NCI-H2029 (cell line): ENCODE measurements at places on chromosomes 4 and X.

GRCh38 chr4:189377569-189377968 lies 563.1 kb upstream of the FRG1 start:
- DNase-seq: no peak

DNA sequence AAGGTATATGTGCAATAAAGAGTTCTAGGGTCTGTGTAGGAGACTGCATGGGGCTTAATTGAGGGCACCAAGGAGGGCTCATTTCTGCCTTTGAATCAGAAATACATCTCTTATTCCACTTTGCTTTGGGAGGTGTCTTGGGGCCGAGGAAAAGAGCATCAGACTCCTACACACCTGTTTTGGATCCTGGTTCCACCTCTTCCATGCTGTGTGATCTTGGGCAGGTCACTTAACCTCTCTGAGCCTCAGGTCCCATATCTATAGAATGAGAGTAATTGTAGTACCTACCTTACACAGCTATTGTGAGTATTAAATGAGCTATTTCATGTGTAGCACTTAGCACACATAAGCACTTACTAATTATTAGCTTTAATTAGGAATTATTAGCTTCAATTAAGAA lies 100.6 kb downstream of the RTL5 start:
- no peak for DNase-seq

- no peak for DNase-seq
Observed at GRCh38 chr4:15691346-15692135, 9.9 kb downstream of the FAM200B start.

GRCh38 chr4:10046471-10046870 lies 25.2 kb upstream of the SLC2A9 start:
- no peak for DNase-seq

DNA sequence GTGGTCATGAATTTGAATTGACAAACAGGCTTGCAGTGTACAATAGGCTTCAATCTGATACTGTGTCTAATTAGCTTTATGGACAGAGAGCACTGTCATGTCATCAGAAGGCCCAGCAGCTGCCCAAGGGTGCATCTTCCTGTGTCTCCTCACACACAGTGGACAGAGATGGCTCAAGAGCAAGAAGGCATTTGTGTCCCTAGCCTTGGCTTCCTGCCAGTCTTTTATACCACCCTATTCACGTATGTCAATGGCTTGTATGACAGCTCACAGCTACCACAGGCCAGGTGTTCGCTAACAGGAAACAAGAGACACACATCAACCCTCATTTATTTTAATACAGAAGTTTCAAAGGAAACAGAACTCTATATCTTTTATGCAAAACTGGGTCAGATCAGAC lies 874.0 kb upstream of the AGA start:
- DNase-seq: peak; percentile 34

DNA sequence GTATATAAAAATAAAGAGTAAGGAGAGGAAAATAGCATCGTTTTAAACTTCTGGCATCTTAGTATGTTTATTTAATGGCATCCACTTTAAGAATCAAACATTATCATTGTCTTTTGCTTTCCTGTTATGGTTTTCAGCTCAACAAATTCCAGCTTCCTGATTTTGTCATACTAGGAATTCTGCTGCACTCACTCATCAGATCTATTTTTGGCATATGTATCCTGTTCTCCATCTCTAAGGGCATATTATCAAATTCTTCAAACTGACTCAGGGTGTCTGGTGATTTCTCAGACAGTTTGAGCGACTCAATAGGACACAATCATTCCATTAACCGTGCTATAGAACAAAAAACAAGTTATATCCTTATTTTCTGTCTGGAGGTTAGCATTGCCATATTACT lies 248.5 kb upstream of the DIAPH2 start:
- no peak for DNase-seq

DNA sequence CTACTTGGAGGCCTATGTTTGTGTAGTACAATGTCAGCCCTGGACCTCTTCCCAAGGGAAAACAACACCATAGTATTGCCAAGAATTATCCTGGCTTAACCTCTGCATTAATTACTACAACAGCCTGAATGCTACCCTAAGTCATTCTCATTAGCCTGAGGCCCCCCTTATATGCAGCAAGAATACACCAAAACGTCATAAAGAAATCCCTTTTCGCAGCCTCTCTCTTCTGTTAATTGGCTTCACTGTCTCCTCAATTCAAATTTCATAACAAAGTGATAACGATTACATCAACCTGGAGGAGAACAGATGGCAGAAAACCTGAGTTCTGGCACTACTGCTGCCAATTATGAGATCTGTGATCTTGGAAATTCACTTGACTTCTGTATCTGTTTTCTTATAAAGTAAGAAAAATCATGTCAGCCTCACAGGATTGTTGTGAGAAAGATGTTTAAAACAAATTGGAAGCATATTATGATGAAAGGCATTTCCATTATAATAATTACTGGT lies 1663.1 kb downstream of the STIM2 start:
- DNase-seq: no peak

DNA sequence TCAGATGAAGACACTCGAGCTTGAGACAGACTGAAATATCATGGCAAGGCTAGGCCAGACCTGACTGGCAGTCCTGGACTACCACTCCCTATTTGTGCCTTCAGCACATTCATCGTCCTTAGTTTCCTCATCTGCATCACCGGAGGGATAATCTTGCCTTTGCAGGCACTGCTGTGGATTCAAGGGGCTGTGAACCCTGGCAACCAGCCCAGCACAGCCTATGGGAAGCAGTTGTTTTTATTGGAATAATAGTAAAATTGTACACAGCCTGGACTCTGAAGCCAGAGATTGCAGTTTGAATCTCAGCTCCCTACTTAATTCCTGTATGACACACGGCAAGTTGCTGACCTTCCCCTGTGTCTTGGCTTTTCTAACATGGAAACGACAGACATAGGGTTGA lies 161.0 kb downstream of the NSUN7 start:
- no peak for DNase-seq

DNA sequence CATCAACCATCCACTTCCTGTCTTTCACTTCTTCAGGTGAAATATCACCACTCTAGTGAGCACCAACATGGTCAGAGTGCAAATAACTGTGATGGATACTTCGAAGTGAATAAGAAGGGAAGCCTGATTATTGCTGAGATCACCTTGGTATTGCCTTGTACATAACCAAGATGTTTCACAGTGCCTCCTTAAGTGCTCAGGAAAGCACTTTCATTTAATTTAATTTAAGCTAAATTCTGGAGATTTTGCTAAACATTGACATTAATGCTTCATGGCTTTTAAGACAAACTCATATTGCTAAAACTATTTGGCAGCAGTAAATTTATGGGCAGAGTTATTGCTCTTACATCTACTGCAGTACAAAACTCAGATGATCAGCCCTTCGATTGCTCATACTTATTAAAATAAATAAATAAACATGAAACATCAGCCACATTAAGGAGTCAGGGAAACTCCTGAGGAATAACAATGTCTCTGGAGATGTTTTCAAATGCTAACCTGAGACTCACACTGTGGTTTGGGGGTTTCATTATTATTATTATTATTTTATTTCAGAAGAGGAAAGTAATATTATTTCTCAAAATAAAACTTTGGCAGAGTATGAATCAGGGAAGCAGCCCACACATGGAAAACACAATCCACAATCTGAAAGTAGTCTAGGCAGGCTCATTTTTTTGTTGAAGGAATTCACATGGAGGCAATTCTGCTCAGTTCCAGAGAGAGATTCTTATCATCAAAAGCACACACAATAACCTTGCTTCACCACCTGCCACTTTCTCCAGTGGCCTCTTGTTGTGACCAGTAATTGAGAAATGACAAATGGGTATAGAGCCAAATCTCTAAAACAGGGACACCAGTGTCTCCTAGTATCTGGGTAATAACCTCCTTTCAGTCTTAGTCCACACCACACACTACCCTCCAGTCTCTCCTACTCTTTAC lies 344.2 kb downstream of the MAPK10 start:
- no peak for DNase-seq

DNA sequence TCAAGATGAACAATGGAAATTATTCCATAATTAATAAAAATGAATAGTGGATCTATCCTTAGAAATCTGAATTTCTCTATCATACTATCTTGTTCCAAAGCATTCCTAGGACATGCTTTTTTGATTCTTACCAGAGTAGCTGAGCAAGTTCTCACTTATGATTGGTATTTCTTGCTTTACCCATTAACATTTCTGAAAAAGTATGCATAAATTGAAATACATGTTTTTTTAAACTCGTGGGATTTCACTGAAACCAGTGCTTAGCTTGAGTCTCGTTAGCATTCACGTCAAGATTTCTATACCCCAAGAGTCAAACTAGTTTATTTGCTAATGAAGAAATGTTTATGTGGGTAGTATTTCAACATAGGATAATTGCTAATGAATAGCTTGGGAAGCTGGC lies 89.0 kb downstream of the ELOVL6 start:
- no peak for DNase-seq

- DNase-seq: no peak
Observed at GRCh38 chr4:16259241-16259888, 33.1 kb upstream of the TAPT1 start.

- no peak for DNase-seq
Observed at GRCh38 chrX:153941336-153942252, 2.8 kb downstream of the RENBP start.

- DNase-seq: no peak
Observed at GRCh38 chr4:30879855-30880598, 159.9 kb downstream of the PCDH7 start.

DNA sequence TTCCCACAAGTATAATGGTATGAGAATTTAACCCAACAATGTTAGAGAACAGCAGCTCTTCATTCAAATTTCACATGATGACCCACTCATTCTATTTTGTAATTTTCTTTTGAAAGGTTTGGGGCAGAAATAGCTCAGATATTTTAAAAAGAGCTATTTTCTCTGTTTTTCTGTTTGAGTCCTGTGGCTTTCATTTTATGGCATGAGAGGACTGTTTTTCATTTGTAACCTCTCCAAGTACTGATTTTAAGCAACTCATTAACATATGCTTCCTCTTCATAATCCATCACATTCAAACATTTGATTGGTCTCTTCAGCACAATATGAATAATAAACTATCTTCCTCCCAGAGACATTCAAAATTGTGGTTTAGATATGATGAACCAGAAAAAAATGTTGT lies 129.0 kb upstream of the TEX13A start:
- no peak for DNase-seq

DNA sequence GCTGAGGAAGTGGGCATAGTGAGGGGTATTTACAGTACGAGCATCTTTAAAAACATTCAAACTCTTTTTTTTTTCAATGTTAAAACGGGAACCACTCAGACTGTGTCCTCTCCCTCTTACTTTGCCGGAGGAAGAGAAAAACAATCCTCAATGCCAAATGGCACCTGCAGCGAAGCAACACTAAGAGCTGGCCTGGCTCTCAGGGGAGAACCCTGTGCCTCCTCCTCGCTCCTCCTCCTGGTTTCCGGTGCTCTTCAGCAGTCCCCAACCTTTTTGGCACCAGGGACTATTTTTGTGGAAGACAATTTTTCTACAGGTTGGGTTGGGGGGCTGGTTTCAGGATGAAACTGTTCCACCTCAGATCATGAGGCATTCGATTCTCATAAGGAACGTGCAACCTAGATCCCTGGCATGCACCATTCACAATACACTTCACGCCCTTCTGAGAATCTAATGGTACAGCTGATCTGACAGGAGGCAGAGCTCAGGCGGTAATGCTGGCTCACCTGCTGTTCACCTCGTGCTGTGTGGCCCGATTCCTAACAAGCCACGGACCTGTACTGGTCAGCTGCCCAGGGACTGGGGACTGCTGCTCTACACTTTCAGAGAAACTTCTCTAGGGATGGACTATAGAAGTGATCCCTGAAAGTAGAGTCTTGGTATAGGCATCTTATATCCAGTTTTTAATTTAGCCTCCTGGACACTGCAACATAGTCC lies 404.1 kb downstream of the RAPGEF2 start:
- DNase-seq: no peak

GRCh38 chr4:38413524-38414341 lies 250.3 kb upstream of the KLF3 start:
- no peak for DNase-seq

DNA sequence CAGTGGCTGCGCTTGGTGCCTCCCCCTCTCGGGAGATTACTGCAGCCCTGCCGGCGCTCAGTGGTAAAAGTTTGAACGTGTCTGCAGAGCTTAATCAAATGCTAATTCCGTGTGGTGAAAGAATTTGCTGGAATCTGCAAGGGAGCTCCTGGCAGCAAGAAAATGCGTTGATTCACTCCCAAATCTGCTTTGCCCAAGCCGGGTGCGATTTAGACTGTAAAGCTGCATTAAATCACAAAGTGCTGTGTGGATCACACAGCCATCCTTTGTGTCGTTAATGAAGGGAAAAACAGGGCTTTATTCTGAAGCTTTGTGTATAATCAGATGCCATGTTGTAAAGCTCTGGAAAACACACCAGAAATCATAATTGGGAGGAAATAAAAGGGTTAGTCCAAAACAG lies 444.1 kb downstream of the BCOR start:
- DNase-seq: no peak

- no peak for DNase-seq
Observed at GRCh38 chr4:70243091-70243490, 694 bp downstream of the CSN3 start.

DNA sequence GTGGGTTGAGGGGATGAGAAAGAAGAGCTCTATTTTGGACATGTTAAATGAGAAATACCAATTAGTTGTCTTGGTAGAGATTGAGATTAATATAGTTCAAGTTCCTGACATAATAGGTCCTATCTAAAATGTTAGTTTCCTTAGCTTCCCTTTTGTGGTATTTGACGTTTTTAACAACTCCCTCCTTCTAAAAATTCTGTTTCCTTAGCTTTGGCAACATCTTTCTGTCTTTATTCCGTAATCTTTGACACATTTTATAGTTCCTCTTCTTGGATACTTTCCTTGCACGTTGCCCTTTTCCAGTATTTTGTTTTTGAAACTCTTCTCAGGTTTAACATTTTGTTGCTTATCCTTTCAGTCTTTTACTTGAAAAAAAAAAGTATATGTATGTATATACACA lies 36.9 kb downstream of the LAMTOR3 start:
- no peak for DNase-seq

GRCh38 chr4:139392797-139393196 lies 61.1 kb upstream of the RAB33B start:
- no peak for DNase-seq

DNA sequence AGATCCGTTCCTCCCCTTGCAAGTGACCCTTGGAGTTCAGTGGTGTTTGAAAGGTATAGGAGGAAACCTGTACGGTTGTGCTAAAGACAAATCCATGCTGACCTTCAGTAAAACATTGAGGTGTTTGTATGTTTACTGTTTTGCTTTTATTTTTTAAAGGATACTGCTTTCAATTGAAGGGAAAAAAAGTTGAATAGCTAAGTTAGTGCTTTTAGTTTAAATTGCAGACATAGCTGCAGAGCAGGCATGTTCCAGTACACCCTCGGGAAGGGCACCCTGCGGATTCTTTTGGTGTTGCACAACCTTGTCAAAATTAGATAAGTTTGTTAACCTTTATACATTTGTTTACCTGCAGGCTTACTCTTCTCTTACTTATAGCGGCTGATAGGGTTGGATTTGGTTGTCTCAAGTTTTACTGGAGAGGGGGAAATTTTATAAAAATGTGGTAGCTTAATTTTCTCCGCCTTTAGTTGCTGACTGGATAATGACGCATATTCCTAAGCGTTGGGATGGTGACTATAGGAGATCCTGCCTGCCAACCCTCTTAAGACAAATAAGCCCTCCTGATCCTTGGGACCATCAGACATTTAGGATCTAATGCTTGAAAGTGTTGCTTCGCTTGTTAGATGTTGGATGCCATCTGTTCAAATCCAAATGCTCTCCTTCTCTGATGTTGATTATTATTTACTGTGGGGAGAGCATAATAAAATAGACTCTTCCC lies 2.0 kb downstream of the RAPGEF2 start:
- DNase-seq: no peak
